ENCODE measurements at places on chromosomes 16 and 17.

GRCh38 chr17:49549311-49549605 is 26.4 kb upstream of the NXPH3 start:
- no peak for DNase-seq

DNA sequence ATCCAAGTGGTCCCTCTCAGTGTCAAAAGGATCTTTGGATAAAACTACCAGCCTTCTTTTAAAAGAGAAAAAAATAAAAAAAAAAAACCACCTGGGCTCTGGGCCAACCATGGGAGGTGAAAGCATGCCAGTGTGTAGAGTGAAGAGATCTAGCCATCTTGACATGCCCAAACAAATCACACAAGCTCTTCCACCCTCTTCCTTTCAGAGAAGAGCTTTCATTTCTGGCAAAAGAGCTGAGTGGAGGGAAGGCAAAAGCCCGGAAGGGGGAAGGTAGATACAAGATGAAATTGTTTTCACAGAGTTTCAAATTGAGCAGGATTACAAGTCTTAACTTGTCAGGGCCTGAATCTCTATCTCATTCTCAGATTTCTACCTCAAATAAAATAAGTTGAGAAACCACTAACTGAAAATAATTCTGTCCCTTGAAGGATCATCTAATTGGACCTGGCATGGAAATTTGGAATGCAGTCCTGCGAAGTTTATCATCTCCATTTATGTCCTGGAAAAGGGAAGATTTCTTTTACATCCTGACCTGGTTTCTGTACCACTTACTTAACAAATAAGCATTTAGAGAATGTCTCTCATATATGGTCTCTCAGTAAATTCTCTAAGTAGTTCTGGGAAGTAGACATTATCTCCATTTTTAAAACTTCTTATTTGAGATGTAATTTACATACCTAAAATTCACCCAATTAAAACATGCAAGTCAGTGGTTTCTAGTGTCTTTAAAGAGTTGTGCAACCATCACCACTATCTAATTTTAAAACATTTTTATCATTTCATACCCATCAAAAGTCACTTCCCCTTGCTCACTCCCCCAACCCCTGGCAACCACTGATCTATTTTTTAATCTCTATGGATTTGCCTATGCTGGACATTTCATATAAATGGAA is 93.7 kb downstream of the TANGO6 start:
- no peak for DNase-seq

DNA sequence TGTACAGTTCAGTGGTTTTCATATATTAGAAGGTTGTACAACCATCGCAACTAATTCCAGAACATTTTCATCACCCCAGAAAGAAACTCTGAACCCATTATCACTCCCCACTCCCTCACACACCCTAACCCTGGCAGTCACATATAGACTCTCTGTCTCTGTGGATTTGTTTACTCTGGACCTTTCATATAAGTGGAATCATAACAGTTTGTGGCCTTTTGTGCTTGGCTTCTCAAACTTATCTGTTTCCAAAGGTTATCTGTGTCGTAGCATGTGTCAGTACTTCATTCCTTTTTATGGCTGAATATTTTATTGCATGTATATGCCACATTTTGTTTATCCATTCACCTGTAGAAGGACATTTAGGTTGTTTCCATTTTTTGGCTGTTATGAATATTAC is 12.4 kb downstream of the TENT4B start:
- no peak for DNase-seq

GRCh38 chr17:10628756-10629155 is 28.4 kb downstream of the MYH3 start:
- DNase-seq, result no peak

DNA sequence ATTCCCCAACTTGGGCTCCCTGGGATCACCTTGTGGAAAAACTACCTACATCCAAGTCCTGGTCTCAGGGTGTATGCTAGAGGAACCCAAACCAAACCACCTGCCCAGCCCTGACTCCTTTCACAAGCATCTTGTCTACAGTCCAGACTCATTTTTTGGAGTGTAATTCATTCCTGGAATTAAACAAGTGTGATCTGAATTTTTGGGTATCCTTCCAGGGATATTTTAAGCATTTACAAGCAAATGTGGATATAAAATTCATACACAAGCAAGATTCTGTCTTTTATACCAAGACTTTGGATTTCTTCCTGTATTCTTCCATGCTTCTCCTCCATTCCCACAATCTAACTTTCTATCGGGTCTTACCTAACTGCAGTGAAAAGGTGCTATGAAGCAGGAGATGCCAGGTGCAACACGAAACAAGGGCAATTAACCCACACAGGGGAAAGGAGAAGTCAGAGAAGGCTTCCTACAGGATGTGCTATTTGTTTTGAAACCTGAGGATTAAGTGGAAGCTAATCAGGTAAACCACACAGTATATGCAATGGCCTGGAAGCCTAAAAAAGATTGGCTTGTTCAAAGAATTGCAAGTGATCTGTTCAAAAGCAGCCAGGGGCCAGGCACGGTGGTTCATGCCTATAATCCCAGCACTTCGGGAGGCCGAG is 417.2 kb upstream of the C16orf82 start:
- DNase-seq, result no peak

GRCh38 chr17:80851277-80851925 is 140.2 kb upstream of the CHMP6 start:
- DNase-seq, result no peak

DNA sequence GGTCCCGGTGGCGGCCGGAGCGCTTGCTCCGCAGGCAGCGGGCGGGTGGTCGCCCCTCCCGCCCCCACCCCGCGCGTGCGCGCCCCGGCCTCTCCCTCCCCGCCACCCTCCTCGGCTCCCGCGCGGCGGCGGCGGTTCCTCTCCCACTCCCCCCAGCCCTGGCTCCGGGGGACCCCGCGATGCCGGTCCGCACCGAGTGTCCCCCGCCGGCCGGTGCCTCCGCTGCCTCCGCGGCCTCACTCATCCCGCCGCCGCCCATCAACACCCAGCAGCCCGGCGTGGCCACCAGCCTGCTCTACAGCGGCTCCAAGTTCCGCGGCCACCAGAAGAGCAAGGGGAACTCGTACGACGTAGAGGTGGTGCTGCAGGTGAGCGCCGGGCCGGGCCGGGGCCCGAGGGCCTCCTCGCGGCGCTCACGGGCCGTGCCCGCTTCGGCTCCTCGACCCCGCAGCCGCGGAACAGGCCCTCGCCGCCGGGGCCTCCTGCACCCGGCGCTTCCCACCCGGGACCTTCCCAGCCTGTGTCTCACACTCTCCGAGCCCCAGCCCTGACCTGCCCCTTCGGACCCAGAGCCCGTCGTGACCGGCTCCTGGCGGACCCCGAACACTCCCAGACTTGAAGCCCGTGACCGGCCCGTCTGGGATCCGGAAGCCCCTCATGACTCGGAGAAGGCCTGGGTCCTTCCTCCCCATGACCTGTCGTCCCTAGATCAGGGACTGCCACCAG is 490 bp downstream of the GID4 start:
- peak; percentile 34 for DNase-seq

- DNase-seq, result no peak
Measured at GRCh38 chr16:57115514-57116182, 23.3 kb downstream of the CPNE2 start.

- DNase-seq, result no peak
Measured at GRCh38 chr17:41860254-41860931, 4.8 kb downstream of the KLHL11 start.

DNA sequence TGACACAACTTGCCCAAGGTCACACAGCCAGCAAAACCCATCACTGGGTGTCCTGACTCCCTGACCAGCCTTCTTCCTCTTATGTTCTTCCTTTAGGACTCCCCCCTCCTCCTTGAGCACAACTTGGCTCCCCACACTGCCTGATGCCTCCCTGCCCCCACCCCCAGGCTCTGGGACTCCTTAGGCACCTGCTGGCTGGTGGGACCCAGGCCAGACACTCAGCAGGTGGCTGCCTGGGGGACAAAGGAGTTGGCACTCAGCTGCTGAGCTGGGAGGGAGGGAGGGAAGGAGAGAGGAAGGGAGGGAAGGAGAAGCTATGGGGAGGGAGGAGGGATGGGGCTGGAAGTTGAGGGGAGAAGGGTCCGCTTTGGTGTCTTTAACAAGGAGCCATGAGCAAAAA is 8.0 kb downstream of the SEZ6 start:
- no peak for DNase-seq

GRCh38 chr16:50403491-50403890 is 34.7 kb upstream of the BRD7 start:
- DNase-seq, result no peak

GRCh38 chr17:66210208-66210574 is 18.3 kb upstream of the CEP112 start:
- no peak for DNase-seq

GRCh38 chr17:72606656-72607055 is 485.8 kb downstream of the SLC39A11 start:
- DNase-seq, result no peak

DNA sequence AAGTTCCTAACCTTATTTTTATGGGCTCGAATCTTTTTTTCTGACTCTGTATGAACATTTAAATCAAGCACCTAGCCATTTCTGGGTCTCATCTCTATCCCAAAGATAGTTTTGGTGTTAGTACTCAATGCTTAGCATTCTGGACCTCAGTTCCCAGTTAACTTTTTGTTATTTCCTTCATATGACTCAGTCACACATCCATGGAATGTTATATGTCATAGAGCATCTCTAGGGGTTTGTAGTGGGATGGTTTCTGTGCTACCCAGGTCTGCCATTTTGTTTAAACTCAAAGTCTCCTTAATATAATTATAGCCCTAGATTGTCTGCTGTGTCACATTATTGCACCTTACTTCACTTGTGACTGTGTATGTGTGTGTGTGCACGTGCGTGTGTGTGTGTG is 90.1 kb downstream of the EFCAB13 start:
- DNase-seq, result no peak

GRCh38 chr16:86924537-86924936 is 346.2 kb downstream of the FOXL1 start:
- DNase-seq, result no peak

DNA sequence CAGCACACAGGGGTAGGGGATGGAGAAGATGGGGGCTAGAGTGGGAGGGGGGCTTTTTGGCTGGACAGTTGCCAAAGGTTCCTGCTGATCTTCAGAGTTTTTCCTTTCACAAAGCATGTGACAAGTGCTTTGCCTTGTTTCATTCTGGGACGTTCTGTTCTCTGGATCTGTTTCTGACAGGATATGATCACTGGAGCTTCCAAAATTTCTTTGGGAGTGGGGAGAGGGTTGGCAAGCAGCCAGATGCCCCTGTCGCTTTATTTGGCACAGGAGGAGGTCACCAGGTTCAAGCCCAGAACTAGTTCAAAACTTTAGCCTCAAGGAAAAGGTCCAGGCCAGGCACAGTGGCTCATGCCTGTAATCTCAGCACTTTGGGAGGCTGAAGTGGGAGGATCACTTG is 68.5 kb upstream of the TBX2 start:
- DNase-seq, result no peak

GRCh38 chr16:73616770-73617169 is 568.8 kb upstream of the ZFHX3 start:
- no peak for DNase-seq

GRCh38 chr17:4201226-4201625 is 58.2 kb downstream of the CYB5D2 start:
- DNase-seq, result no peak

- peak; percentile 62 for DNase-seq
Measured at GRCh38 chr16:85902366-85903155, 3.6 kb downstream of the IRF8 start.

GRCh38 chr17:42891539-42892152 is 9.0 kb upstream of the G6PC1 start:
- no peak for DNase-seq

DNA sequence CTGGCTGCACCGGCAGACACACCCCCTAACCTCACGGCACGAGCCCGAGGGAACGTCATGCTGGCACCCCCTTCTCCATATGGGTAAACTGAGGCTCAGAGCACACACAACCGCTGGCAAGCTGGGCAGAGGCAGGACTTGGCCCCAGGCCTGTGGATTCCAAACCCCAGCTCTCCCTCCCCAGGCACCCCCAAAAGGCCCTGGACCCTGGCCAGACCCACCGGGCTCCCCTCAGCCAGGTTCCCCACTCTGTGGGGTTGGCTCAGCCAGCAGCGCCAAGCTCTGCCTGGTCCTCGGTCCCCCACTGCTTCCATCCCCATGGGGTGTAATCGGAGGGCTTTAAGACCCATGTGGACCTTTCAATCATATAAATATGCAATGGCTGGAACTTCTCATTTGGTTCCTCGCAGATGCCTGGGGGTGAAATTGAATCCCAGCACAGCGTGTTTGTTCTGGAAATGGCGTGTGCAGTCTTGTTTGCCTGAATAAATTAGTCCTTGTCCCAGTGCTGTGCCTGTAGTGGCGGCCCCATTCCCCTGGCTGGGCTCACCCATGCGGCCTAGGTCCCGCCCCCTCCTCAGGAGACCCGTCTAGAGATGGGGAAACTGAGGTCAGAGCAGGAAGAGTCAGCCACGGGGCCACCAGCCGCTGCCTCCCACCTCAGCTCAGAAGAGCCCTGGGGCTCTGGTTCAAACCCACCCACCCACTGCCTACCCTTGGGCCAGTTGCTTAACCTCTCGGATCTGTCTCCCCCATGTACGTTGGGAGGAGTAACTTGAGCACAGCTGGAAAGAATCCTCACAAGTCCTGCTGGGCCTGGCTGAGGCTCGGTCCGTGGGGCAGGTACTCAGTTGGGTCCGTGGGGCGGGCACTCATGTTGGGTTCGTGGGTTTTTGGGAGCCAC is 57.3 kb downstream of the ZFPM1 start:
- DNase-seq, result no peak

GRCh38 chr17:30954046-30954830 is 16.6 kb upstream of the RNF135 start:
- no peak for DNase-seq

GRCh38 chr17:76466775-76467130 is 650 bp upstream of the AANAT start:
- no peak for DNase-seq

DNA sequence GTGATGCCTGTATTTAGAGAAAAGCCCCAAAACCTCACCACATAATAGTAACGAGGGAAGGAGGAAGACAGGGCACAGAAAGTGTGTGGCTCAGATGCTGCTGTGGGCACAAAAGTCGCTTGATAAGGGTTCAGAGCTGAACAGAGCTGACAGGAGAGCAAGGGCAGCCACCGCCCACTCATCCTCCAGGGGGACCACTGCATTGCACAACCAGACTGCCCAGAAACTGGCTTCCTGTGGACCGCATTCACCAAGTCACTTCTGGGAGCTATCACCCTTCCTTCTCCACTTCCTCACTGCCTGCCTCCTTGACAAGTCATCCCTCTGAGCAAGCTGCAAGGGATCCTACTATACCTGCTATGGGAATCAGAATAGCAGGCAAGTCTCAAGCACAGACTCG is 512.4 kb upstream of the CDH11 start:
- no peak for DNase-seq

Data from GM12891 (cell line).